ENCODE measurements at places on chromosomes 2 and 18.

DNA sequence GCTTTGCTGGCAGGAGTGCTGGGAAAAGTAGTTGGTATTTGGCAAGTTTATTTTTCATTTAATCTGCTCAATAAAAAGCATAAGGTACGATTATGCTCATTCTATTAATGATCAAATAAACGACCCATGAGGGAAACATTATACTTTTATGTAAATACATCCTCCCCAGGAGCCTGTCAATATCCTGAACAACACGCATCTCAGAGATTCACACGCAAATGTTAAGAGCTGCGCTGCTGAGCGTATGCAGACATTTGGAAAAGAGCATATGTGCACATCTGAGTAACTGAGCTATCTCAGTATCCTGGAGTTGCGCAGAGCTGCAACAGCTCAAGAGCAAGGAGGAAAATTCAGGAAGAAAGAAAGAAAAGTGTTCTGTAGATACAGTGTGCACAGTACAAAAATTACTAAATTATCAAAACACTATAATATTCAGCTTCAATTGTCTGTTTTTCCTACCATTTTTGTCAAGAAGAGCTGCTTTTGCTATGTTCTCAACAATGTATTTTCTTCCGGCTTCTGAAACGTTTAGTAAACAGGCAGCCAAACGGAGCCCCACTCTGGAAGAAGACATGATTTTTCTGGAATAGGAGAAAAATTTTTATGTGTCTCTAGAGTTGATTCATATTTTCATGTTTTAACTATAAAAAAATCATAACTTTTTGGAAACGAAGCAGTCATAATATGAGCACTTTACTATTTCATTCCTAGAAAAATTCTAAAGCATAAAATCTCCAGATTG lies 2.4 kb downstream of the FTCDNL1 start:
- DNase-seq: no peak

GRCh38 chr18:4276953-4277585 lies 178.0 kb downstream of the DLGAP1 start:
- DNase-seq: no peak

DNA sequence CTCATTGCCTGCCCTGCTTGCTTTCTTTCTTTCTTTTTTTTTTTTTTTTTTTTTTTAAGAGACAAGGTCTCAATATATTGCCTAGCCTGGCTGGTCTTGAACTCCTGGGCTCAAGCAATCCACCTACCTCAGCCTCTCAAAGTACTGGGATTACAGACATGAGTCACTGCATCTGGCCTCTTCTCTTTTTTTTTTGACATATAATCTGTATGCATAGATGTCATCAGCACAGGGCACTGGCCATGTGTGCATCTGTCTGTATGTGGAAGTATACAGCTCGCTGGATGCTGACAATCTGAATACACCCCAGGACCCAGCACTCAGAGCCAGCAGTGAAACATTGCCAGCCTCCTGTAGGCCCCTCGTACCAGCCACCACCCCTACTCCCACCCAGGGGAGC lies 49.5 kb downstream of the TFCP2L1 start:
- DNase-seq: no peak

DNA sequence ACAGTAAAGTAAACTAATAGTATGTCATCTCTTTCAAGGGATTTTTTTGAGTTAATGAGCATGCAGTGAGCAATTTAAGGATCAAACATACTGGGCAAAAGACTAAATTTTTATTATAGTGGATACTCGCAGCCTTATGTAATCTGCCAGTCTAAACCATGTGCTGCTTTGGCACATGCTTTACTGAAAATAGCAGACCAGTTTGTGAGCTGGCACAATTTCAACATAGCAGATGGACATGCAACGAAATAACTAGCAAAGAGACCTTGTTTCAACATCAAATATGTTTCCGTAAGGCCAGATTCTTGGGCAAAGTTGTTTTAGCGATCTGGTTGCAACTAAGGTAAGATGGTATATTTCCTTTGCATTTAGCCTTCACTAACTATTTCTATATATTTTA lies 807.3 kb downstream of the NR4A2 start:
- DNase-seq: no peak

DNA sequence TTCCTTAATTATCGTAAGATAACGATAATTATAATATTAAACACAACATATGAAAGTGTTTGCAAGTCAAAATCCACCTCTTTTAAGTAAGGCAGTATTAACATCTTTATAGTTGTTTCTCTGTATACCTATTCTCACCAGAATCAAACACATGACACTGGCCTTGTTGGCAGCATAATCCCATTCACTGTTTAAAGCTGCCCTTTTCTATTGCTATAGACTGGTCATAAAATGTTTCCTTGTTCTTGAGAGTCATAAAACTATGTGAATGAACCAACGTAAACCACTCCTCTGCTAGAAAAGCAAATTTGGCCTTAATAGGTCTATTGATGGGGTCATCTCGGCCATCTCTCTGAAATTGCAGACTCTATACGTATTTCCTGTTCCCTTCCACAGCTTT lies 293.1 kb downstream of the SLC8A1 start:
- DNase-seq: no peak

GRCh38 chr2:170905864-170906263 lies 23.2 kb upstream of the GORASP2 start:
- DNase-seq: no peak

DNA sequence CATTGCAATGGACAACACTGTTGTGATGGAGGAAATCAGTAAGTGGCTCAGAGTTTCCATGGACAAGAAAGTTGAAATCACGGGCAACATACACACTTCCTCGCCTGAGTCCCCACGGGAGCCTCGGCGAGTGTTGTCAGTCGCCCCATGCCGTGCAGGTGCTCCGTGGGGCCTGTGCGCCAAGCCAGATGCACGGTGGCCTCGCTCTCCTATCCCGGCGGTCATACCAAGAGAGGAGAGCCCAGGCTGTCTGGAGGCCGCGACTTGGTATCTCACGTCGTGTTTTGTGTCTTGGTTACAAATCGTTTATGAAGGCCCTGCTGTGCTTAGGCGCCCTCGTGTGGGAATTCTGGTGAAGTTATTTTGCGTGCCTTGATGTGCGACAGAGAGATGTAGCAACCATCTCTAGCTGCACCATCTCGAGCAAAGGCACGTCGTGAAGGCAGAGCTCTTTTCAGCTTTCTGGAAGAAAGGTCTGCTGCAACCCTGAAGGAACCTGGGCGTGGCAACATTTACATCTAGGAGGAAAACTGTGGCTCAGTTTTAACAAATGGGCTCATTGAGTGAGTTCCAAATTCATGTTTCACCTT lies 21.8 kb downstream of the ATG4B start:
- peak; percentile 36 for DNase-seq

- DNase-seq: no peak
Observed at GRCh38 chr18:41153871-41154270, 801.2 kb upstream of the PIK3C3 start.

- no peak for DNase-seq
Observed at GRCh38 chr18:57595347-57595746, 8.8 kb upstream of the FECH start.

DNA sequence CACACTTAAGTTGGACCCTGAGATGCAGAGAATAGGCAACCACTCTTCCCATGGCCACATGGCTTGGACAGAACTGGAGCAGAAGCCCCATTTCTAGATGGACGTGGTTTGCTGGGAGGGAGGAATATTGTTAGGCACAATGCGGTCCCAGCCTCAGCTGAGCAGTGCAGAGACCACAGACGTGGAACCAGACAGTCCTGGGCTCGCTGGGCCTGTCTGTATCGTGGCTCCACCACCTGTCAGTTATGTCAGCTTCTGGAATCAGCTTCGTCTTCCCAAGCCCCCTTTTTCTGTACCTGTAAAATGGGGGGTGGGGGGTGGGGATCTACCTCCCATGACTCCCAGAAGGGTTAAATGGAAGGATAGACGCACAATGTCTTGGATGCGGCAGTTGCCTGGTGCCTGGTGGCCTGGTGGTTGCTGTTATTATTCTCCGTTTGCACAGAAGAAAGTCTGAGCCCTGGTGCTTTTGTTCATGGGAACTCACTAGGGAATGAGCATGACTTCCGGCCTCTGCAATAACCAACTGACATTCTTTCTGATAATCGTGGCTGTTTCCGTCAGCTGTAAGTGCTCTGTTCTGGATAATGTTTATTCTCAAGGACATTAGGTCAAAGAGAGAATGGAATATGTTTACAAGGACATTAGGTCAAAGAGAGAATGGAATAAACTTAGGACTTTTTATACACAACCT lies 31.4 kb downstream of the COLEC11 start:
- DNase-seq: no peak

DNA sequence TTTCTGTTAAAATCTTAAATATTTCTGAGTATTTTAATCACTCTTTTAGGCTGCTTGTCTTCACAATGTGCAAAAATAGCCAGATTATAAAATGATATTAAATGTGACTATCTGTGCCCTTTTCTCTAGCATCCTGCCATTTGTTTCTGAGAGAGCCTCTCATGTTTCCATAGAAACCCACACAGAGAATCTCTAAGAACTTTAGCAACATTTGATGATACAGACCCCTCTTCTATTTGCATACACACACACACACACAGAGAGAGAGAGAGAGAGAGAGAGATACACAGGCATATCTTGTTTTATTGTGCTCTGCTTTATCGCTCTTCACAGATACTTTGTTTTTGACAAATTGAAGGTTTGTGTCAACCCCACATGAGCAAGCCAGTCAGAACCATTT lies 134.5 kb upstream of the DDX18 start:
- no peak for DNase-seq

GRCh38 chr2:235725016-235725489 lies 231.2 kb downstream of the AGAP1 start:
- no peak for DNase-seq

- no peak for DNase-seq
Observed at GRCh38 chr2:169001116-169001815, 29.9 kb downstream of the ABCB11 start.

Measured in AML-193 (cell line).